Activated T-cell treated with anti-CD3 and anti-CD28 coated beads, Interleukin-2, amount 50 U/mL, for 72 hours (primary cell): ENCODE measurements at places on chromosomes 7 and 10. TPM values are rescaled to one million over a fixed set of nuclear protein-coding genes. Genes with fewer than 3 reads are reported as not detected.

The GPER1 gene
- 0.24 TPM for total RNA-seq

The HOXA5 gene
- not detected for total RNA-seq

The COBL gene
- total RNA-seq: not detected

The MYO1G gene
- total RNA-seq: 606 TPM

The ETV1 gene
- total RNA-seq: 1.1 TPM

The PRKG1 gene
- total RNA-seq: not detected

The MGMT gene
- 17.8 TPM for total RNA-seq

The LRRTM3 gene
- not detected for total RNA-seq

The FAS gene
- 111 TPM for total RNA-seq

The CUZD1 gene
- total RNA-seq: 1.5 TPM

The NPC1L1 gene
- total RNA-seq: 0.12 TPM

The SH2D4B gene
- 0.46 TPM for total RNA-seq

The WEE2 gene
- not detected for total RNA-seq

The BMPER gene
- not detected for total RNA-seq

The NAT16 gene
- total RNA-seq: not detected

The ENKUR gene
- not detected for total RNA-seq

The SAP25 gene
- total RNA-seq: 21.4 TPM

The ABCA13 gene
- total RNA-seq: not detected

The INSYN2A gene
- not detected for total RNA-seq

The MCMBP gene
- 90.8 TPM for total RNA-seq

The GPAM gene
- total RNA-seq: 8.1 TPM
